ENCODE measurements at places on chromosomes 7 and 10.

GRCh38 chr7:156603629-156604028 is 36.9 kb upstream of the RNF32 start:
- DNase-seq: no peak

- no peak for DNase-seq
Measured at GRCh38 chr10:84356928-84357327, 28.5 kb downstream of the CCSER2 start.

- DNase-seq: no peak
Measured at GRCh38 chr10:96497391-96497790, 16.3 kb downstream of the TLL2 start.

DNA sequence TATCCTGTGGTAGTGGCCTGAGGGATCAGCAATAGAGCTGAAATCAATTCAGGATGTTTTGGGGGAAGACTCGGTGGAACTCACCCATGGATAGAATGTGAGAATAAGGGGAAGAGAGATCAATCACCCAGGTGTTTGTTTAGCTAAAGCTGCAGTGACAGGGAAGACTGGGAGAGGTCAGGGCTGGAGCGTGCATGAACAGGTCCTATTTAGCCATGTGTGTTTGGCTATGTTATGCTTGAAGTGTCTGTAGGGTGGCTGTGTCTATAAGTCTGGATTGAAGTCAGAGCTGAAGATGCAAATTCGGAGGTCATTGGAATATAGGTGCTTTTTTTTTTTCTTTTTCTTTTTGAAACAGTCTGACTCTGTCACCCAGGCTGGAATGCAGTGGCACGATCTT is 4.6 kb downstream of the ATP6V1F start:
- DNase-seq: no peak

DNA sequence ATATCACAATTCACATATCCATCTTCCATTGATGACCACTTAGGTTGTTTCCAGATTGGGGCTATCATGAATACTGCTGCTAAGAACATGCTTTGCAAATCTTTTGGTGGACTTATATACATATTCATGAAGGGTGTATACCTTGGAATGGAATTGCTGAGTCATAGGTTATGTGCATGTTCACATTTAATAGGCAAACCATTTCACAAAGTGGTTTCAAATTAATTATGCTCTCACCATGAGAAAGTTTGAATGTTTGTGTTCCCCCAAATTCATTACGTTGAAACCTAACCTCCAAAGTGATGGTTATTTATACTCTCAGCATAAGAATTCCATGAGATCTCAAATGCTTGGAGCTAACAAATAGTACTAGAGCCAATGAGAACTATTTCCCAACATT is 86.4 kb downstream of the VPS41 start:
- no peak for DNase-seq

DNA sequence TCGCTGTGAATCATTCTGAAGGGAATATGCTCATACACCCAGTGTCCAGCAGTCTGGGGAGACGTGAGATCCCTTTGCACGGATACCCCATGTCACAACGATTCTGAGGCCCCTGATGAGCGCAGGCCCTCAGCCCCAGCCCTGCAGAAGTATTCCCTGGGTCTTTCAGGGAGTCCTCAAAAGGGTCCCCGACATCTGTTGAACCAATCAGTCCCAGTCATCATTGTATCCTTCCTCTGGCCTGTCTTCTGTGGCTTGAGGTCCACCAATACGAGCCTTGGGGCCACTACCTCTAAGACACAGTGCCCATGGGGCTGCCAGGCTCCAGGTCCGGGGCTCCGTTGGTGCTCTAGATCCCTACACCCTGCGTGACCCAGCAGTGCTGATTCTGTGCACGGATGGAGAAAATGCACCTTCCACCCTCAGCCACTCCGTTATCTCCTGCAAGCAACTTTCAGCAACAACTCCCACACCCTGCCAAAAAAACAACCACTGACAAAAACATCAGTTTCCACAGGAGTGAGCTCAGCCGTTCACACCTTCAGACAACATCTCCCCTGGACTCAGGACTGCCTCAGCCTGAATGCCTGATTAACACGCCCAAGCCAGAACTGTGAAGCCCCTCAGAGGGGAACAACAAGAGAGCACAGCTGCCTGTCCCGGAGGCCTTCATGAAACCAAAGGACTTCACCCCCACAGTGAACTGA is 46.9 kb upstream of the KDM7A start:
- no peak for DNase-seq

GRCh38 chr10:94747838-94748237 is 14.6 kb upstream of the CYP2C19 start:
- DNase-seq: no peak

DNA sequence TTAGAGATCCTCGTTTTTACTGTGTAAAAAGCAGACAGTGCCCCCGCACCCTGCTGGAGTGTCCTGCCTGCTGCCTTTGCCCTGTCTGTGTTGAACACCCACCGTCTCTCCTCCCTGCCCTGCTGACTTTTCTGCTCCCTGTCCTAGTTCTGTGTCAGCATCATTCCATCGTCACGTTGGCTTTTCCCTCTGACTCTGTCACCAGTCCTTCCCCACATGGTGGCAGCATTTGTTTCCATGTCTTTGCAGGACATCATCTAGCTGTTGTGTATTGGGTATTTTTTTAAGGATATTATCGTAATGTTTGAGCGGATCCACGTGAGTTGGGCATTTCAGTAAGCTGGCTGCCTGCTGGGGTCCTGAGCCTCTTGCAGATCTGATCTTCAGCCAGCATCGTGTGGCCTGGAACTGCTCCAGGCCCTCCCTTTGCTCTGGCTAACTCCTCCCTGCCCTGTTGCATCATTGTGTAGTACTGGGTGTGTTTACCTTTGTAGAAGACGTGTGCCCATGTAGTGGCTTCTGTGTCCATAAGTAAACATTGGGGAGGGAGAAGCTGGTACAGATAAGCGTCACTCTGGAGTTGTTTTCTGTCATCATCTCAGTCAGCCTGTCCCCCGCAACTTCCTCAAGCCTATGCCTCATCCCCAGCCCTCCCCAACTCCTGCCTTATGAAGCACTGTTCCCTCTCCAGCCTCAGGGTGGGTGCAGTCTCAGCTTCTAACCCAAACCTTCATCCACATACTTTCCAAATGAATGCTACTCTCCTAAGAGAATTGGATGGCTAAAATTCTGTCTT is 44.3 kb downstream of the TRRAP start:
- DNase-seq: peak; percentile 4

DNA sequence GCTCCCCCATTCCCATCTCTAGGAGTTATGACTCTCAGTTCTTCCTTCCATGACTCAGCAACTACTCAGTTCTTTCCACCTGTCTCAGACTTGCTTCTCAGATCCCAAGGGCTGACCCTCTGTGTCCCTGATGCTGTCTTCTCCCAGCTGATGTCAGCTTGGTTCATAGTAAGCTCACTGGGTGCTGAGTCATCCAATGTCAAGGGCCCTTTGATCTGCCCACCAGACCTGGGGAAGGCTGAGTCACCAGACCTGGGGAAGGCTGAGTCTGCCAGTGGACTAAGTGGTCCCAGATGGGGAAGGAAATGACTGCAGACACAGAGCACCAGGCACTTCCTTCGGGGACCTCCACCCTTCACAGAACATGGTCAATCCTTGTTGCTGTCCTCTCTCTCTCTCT is 76.1 kb upstream of the ZEB1 start:
- no peak for DNase-seq

DNA sequence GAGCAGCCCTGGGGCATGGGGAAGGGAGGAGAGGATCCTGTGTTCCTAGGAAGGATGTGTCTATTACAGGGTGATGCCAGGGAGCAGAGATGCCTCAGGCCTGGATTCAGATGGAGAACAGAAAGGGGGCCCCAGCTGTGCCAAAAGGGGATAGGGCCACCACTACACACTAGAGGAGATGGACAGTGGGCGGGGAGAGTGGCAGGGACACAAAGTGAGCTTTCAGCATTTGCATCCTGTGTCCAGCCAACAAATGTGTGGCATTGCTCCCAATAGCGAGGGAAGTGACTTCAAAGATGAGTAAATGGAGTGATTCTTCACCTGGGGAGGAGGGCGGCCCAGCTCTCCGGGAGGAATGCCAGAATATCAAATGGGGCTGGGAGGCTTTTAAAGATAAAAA is 64.9 kb upstream of the WAPL start:
- DNase-seq: peak; percentile 32

- peak; percentile 9 for DNase-seq
Measured at GRCh38 chr10:29735628-29736365, 101.0 kb upstream of the SVIL start.

DNA sequence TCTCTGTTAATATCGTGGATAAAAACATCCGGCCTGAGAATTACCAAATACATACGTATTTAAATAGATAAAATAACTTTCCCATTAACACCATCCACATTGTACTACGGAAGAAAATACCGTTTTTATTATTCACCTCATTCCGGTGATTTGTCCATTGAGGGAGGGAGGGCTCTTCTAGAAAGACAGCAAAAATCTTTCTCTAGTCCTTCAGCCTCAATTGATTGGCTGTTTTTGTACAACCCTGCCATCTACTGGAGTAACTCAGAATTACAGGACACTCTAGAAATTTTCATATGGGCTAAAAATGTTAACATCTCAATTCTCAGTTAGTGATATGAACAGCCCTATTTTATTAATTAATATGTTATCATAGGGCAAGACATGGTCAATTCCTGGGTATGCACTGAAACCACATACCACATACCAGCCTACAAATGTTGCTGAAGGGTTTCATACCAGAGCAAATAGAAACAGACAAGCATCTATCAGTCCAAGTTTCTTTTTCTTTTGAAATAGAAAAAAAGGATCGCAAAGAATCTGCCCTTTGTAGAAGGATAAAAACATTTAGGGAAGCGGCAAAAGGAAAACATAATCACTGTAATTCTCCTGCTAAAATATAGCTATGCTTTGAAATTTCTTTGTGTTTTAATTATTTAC is 55.8 kb upstream of the CDCA7L start:
- no peak for DNase-seq
